ENCODE measurements at places on chromosomes 1 and 21.

DNA sequence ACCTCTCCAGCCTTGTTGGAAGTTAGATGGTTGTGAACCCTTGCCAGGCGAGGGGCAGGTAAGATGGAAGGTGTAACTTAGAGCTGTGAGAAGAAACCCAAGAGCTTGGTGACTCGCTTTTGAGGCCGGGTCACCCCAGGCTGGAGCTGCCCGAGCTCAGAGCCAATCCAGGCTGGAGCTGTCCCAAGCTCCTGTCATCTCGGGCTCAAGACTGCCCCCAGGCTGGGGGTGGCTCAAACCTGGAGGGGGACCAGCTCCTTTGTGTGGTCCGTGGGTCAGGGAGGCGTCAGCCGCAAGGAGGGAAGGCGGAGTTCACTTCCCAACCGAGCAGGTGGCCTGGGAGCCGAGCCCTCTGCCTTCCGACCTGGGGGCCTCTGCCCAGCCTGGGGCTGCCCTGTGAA, 2.0 kb downstream of the HUNK start:
- no peak for DNase-seq

DNA sequence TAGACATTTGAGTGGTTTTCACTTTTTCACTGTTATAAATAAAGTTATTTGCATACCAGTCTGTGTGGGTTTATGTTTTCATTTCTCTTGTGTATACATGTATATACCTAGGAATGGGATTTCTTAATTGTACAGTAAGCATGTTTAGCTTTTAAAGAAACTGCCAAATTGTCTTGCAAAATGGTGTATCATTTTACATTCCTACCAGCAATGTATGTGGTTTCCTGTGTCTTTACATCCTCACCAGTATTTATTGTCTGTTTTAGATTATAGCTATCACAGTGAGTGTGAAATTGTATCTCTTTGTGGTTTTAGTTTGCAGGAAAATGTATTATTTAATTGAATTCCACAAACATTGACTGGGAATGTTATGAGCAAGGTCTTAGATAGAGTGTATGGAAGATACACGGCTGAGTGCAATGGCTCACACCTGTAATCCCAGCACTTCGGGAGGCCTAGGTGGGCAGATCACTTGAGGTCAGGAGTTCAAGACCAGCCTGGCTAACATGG, 57.3 kb downstream of the MACF1 start:
- DNase-seq: no peak

DNA sequence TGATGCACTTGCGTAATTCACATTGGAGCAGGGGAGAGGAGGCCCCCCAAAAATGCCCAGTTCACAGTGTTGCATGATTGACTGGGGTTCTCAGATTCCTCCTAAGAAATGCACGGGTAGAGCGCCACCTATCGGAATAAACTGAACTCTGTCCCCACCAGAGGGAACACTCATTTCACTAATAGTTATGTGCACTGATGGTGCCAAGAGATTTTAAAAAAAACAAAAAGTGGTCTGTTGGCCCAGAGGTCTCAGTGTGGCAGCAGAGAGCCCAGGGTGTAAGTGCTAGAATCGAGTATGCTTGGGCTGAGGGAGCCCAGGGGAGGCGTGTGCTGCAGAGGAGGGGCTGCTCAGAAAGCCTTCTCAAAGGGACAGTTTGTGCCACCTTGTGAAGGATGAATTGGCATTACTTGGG, 6.9 kb downstream of the PINK1 start:
- peak; percentile 74 for DNase-seq

GRCh38 chr1:230163719-230164118, 96.7 kb downstream of the GALNT2 start:
- DNase-seq: no peak

DNA sequence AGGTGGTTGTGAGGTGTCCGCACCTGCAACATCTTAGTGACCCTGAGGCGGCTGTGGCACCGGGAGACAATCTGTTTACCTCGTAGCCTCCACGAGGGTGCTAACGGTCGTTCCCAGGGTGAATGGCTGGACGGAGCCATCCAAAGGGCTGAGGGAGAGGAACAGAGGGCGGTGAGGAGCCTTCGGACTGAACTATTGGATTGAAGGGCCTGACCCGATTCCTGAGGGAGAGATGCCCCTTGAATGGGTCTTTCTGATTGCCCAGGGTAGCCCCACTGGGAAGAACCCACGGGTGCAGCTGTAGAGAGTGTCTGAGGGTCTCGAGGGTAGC, 2.3 kb downstream of the NR5A2 start:
- no peak for DNase-seq

Data from hepatic stellate cell (primary cell).